Cerebellar cortex (tissue), 1 donor: ENCODE measurements at places on chromosomes 7 and 10.

- no peak for DNase-seq
Measured at GRCh38 chr10:93296151-93296550, 186.0 kb downstream of the MYOF start.

GRCh38 chr7:116509982-116510579, 10.5 kb downstream of the CAV2 start:
- no peak for DNase-seq

DNA sequence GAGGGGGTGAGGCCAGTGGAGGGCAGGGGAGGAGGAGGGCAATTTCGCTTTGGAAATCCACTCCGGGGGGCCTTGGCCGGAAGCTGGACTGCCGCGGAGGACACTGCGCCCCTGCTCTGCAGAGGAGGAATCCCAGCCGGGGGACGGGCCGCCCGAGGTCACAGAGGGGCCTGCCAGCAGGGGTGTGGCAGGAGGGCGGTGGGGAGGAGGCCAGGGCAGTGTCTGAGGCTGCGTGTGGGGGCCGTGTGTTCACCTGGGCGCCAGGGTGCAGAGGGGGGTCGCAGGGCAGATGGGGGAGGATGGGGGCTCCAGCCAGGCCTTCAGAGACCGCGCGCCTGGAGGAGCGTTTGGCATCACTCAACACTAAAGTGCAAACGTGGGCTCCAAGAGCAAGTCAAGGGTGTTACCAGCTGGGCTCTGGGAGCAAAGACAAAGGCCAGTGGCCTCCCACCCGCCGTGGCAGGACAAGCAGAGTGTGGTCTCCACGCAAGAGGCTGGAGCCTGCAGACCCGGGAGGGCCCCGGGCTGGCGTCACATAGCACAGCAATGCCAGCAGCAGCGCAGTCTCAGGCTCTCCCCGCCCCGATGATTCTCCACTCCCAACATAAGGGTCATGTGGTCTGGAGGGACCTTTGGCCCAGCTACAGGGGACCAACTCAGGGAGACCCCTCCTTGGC, 45.3 kb upstream of the DNAJB6 start:
- no peak for DNase-seq

GRCh38 chr10:84257343-84258020, 12.6 kb downstream of the RGR start:
- DNase-seq: peak; percentile 65

DNA sequence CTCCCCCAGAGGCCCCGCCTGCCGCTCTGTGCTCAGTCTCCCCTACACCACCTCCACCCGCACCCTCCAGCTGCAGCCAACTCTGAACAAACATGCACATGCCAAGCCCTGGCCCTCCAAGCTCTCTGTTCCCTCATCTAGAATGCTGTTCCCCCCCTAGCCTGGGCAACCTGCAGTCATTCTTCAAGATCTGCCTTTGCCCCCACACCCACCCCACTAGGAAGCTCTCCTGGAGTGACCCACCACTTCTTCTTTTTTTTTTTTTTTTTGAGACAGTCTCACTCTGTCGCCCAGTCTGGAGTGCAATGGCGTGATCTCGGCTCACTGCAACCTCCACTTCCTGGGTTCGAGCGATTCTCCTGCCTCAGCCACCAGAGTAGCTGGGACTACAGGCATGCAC, 13.7 kb downstream of the MYL10 start:
- no peak for DNase-seq

DNA sequence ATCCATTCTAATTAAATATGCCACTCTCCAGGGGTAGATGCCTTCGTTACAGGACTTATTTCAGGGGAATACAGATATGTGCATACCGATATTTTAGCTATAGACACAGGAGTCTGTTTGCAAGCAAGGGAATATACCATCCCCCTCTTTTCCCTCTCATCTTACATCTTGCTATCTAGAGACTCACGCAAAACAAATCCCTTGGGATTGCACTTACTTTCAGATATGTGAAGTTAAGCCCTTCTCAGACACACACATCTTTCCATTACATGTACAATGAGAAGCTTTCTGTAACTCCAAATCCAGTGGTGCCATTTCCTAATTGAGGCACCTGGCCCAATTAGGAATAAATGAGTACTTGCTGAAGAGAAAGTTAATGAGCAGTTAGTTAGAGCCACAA, 250.4 kb upstream of the FZD8 start:
- no peak for DNase-seq

DNA sequence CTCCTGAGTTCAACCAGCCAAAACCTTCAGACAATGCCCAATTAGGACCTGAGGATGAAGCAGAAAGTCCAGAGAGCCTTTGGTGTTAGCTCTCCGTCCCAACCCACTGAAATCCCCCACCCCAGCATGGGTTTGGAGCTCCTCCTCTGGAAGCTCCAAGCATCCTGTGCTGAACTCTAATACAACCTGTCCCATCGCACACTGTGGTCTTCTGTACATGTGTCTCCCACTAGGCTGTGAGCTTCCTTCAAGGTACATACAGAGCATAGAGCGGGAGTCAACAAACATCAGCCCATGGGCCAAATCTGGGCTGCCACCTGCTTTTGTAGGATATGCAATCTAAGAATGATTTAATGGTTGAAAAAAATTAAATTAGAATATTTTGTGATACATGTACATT, 166.5 kb downstream of the LSM5 start:
- no peak for DNase-seq

DNA sequence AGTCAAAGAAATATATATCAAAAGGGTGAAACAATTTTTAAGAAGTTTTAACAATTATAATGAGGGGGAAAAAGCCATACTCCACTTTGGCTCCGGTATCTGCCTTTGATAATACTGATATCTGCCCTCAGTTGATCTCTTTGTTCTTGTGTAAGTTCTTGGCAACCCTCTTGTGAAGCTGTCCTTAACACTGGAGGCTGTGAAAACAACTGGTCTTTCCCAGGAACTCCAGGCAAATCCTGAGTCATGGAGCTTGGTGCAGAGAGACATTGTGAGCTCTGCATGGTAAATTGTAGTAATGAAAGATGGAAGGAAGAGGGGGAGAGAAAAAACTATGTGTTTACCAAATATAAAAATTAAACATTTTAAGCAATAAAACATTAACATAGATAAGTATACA, 11.9 kb upstream of the ERVW-1 start:
- DNase-seq: no peak

- no peak for DNase-seq
Measured at GRCh38 chr7:138324941-138325340, 135.1 kb upstream of the TRIM24 start.

DNA sequence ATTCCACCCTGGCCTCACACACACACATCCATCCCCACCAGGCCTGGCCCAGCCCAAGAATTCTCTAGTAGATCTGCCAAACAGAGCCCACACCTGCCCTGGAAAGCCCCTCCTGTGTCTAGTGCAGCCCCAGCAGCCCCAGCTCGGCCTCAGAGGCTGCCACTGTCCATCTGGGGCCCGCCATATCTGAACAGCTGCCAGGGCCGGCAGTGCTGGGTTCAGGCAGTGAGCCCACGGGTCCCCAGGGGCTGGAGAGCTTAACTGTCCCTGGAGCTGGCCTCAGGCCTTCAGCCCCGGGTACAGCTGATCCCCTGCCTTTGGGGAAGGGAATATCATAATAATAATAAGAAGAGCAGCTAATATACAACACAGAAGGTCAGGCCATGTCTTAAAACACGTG, 574 bp downstream of the MYL10 start:
- no peak for DNase-seq

DNA sequence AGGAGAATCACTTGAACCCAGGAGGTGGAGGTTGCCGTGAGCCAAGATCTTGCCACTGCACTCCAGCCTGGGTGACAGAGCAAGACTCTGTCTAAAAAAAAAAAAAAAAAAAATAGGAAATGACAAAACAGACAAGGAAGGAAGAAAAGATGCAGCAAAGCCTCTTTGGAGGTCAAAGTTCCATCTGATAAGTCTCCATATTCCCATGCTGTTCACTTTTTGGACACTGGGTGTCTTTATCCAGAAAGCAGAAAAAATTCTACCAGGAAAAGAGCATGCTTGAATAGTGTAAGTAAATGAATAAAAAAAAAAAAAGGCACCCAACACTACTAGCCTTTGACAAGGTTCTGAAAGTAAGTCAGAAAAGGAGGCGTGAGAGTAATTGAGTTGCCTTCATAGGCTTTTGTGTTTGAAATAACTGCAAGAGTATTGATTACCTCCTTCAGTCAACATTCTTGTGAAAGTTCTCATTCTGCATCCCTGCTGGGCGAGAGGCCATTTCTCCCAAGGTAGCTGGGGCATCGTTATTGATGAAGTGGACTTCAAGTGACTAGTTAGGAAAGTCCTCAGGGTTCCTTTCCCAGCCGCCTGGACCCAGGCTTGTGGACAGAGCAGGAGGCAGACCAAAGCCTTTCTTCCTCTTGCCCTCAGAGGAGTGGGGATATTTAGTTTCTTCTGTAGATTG, 133.3 kb upstream of the KIF5B start:
- peak; percentile 11 for DNase-seq

- DNase-seq: no peak
Measured at GRCh38 chr7:117995850-117996650, 122.8 kb upstream of the CTTNBP2 start.

DNA sequence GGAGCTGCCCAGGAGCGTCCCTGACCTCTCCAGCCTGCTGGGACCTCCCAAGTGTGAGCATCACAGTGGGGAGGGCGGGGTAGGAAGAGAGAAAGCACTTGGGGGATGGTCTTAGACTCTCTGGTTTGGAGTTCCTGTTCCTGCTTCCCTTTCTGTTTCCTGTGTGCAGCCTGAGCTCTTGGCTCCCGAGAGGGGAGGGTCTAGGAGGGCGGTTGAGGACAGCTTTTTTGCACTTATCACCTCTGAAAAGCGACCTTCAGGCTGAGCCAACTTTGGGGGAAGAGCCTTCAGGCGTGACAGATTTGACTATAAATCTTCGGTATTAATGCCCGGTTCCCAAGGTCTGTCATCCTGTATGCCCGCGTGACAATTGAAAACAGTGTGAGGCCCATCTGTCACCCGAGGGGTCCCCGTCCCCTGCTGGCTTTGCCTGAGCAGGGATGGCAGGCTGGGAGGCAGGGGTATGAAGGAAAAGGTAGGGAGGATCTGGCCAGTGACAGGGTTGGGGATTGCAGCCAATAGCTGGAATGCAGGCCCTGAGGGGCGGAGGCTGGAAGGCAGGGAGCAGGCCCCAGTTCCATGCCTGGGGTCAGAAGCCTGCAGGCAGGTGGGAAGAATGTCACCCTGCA, 78.6 kb downstream of the CDH23 start:
- no peak for DNase-seq

GRCh38 chr10:47360419-47361040, 12.4 kb downstream of the RBP3 start:
- DNase-seq: no peak

DNA sequence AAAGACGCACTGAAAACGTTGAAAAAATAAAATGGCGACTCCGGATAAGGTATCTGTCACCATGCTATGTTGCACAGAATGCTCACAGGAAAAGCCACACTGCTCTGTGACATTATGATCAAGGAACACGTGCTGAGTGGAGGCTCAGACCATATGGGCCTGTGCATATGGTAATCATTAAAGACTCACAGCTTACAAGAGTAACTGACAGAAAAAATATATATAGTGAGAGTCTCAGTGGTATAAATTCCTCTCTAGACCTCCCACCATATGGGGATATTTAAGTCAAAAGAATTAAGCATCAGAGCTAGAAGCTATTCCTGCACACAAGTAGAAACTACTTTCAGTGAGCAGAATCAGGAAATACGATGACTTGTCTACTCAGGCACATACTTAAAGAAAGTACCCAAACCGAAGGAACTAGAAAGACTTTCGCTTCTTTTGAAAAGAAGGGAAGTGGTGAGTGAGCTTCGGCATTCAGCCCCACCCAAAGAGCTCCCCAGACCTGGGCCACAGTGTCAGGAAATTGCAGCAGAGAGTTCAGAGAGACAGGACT, 65.1 kb upstream of the MPP7 start:
- peak; percentile 45 for DNase-seq

DNA sequence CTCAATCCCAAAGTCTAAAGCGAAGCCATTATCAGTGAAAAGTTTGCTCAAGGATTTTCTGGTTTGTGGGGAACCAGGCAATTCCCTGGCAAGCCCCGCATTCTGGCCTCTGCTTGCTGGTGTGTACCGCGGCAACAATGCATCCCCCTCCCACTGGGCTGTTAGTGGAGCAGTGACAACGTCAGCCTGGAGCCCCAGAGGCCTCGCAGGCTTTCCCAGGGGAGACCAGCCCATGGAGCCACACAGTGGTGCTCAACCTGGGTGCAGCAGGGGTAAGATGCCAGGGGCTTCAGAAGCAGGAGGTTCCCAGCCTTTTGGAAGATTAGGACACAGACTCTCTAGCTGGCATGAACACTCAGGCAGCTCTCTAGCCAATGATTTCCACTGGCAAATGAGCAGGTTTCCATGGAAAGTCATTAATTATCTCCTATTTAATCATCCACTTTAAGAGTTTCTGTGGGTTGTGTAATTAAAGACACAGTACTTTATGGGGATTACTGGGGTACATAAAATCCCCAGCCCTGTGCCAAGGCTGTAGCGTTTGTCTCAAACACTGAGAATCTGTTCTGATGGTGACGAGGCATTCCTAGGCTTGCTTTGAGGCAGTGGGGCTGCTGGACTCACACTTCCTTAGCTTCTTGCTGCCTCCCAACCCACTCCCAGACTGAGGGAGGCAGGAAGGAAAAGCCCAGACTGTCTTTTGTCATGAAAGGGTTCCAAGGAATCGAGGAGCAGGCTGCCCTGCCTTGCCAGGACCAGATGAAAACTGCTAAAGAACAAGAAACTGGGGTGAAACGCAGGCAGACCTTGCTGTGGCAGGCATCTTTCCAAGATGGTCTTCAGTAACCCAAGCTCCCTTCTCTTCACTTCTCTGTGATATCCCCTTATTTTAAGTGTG, 411.9 kb upstream of the SHH start:
- no peak for DNase-seq

- no peak for DNase-seq
Measured at GRCh38 chr7:104124893-104125477, 82.8 kb downstream of the ORC5 start.

DNA sequence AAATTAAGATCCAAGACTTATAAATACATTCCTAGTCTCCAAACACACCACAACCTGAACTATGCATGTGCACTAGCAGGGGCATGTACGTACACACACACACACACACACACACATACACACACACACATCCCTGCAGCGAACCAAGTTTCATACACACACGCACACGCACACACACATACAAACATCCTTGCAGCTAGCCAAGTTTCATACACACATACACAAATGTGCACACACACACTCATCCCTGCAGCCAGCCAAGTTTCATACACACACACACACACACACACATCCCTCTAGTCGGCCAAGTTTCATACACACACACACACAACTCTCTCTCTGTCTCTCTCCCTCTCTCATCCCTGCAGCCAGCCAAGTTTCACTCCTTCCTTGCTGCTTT, 82.7 kb upstream of the WIPF3 start:
- no peak for DNase-seq

DNA sequence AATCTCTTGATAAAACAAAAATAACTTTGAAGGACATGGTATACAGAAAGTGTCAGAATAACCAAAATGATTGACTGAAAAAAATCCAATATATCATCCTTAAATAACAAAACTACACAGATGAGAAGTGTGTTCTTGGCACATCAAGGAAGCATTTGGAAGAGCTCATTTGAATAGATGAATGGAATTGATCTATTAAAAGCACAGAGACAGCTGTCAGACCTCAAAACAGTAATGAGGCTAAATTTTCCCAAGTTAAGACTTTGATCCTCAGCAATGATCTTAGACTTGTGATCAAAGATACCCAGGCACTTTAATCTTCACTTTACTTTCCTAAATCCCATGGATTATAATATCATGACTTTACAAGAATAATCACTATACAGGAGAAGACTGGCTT, 395.4 kb upstream of the NFE2L3 start:
- DNase-seq: peak; percentile 23
